Panc1 (cell line): ENCODE measurements at places on chromosomes 7 and 10.
A peak's percentile ranks its signal among the peaks of the same experiment; 100 is the strongest.

- no peak for DNase-seq
These were observed 18.8 kb upstream of the MINDY3 start for GRCh38 chr10:15879058-15879457.

GRCh38 chr10:4763960-4764428 lies 62.0 kb upstream of the AKR1E2 start:
- DNase-seq = peak; percentile 46

DNA sequence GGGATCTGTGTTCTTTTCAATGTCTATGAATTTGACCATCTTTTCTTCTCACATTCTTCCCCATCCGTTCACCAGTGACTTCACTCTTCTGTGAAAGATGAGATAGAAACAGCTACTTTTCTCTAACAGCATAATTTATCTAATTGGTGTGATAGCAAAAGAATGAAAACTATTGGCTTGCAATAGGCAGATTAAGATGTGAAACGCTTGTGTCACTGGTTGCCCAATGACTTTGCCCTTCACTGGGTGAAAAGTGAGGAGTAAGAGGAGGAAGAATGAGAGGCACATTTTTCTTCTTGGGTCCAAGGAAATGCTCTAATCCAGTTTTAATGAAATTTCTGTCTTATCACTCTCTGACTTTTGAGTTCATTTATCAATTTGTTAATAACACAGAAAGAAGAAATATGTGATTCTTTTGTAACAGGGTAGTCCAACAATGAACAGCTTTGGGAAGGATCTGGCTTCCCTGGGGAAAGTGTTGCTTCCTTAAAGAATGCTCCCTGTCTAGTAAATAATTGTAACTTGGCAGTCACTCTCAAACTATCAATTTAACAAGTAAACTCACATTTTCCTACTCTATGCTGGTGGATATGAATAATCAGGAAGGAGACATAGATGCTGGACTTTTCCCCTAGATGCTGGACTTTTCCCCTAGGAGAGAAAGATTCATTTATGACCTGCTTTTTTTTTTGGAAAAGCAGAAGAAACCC lies 35.1 kb downstream of the BET1 start:
- no peak for DNase-seq

DNA sequence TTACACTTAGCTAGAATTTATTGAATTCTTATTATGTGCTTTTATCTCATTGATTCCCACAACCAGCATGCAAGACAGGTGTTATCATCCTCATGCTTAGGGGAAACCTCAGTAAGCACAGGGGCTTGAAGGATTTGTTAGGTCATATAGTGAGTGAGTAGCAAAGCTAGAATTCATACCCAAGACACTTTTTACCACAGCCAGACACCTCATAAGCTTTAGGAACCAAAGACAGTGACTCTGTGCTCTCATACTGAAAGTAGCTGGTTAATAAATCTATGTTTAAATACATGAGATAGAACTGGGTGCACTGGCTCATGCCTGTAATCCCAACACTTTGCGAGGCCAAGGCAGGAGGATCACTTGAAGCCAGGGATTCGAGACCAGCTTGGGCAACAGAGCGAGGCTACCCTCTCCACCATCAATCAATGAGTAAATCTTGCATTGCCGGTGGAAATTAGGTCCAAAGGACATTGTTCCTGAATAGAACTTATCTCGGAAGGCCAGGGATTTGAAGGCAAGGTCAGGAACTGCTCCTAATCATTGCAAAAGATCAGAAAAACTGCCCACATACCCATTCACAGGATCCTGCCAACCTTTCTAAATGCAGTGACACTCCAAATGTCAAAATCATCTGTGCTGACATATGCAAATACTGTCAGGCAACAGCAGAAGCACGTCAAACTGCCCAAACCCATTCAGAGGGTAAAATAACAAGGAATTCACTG lies 523.5 kb downstream of the PARD3 start:
- DNase-seq = no peak

GRCh38 chr7:22563621-22564241 lies 63.7 kb upstream of the STEAP1B start:
- no peak for DNase-seq

DNA sequence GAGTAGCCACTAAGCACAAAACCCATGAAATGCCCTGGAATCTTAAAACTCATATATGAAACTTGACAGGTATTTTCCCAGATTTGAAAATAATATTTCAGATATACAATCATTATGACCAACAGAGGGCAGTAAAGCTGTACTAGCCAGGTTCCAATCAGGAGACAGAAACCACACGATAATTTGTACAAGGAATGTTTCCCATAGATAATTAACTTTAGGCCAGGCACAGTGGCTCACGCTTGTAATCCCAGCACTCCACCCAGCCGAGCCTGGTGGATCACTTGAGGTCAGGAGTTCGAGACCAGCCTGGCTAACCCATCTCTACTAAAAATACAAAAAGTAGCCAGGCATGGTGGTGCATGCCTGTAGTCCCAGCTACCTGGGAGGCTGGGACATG lies 31.0 kb upstream of the NUB1 start:
- no peak for DNase-seq

DNA sequence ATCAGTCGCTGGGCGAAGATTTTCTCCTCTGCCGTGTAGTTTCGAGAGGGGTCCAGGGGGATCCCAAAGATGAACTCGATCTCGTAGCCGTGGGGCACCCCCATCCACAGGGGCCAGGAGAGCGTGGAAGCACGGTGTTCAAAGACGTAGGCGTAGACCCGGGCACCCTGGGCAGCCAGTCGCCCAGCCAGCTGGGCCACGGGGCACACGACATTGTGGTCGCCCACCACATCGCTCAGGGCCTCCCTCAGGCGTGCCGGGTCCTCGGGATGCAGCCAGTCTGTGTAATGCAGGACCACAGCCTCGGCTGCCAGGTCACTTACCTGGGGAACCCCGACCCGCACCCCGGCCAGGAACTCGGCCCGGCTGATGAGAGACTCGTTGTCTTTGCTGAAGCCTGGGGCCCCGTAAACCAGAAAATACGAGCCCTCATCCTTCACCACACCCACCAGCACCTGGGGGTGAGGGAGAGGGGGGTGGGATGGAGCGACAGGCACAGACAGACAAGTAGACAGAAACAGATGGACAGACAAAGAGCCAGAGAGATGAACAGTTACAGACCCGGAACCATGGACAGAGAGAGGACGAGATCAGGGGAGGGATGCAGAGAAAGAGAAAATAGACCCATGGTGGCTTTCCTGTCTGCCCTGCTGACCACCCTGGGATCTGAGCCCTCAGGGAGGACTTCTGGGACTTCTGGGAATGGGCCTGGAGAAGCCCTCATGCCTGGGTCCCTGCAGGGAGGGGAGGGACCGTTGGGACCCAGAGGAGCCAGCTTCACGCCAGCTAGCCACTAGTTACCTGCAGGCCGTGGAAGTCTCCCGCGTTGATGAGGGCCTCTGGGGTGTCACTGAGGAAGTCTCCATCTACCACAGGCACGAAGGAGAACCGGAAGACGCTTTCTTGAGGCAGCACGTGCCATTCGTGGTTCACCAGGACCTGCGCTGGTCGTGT lies 3.0 kb downstream of the ACHE start:
- DNase-seq = no peak

DNA sequence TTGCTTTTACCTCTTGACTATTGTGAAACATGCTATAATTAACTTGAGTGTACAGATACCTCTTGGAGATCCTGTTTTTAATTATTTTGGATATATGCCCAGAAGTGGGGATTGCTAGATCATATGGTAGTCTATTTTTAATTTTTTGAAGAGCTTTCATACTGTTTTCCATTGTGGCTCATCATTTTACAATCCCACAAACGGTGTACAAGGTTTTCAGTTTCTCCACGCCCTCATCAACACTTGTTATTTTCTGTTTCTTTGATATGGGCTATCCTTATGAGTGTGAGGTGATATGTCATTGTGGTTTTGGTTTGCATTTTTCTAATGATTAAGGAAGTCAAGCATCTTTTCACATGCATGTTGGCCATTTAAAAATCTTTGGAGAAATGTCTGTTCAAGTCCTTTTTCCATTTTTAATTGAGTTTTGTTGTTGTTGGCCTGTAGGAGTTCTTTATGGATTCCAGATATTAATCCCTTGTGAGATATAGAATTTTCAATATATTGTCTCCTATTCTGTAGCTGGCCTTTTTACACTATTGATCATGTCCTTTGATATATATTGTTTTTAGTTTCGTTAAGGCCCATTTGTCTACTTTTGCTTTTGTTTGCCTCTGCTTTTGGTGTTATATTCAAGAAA lies 7.5 kb downstream of the AGK start:
- no peak for DNase-seq

GRCh38 chr7:157335236-157335635 lies 1.6 kb upstream of the DNAJB6 start:
- no peak for DNase-seq

GRCh38 chr7:104127204-104127603 lies 80.6 kb downstream of the ORC5 start:
- no peak for DNase-seq

- DNase-seq = no peak
These were observed 346.4 kb upstream of the TMEM229A start for GRCh38 chr7:124379296-124379695.

- peak; percentile 57 for DNase-seq
These were observed 75.7 kb upstream of the CCDC71L start for GRCh38 chr7:106736508-106737201.

DNA sequence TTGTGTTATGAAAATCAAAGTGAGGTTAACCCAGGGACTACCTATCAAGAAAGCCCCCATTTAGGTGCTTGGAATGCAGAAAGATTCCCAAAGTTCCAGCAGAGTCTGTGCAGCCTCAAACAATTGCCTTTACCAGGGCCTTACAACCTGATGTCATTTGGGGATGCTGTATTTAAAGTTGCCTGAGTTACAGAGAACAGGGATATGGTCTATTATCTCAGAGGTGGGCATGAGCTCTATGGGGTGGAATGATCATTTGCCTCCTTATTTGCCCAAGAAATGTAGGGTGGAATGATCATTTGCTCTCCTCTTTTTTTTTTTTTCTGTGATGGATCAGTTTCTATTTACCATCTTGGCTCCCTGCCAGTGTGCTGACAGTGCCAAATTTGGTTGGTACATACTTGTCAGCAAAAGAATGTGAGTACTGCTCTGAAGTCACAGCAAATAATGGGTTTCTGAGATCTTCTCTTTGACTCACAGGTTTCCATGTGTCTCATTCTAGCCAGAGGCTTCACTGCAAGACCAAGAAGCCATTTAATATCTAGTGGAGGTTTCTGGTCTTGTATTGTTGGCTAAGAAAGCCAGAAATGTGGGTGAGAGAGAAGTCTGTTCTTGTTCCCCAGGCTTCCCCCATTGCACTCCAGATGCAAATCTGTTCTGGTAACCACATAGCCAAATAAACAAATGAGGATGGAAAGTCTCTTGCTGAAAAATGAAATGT lies 45.5 kb upstream of the ZNRF2 start:
- DNase-seq = no peak

GRCh38 chr10:46555366-46555712 lies 1.1 kb downstream of the GPRIN2 start:
- DNase-seq = no peak

DNA sequence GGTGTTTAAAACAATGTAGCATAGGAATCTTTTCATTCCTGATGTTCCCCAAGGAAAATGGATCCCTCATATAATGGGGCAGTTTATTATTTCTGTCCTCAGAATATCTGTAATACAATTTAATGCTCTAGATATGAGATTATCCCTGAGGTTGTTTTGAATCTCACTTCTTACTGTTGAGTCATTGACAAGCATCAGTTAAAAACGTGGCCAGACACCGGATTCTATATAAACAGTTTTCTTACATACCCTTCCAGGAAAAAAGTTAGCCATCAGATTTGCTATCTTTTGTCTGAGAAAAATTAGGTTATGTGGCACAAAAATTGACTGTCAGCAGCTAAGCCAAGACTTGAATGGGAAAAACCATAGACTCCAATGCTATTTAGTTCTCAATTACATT lies 539.8 kb upstream of the CELF2 start:
- no peak for DNase-seq

DNA sequence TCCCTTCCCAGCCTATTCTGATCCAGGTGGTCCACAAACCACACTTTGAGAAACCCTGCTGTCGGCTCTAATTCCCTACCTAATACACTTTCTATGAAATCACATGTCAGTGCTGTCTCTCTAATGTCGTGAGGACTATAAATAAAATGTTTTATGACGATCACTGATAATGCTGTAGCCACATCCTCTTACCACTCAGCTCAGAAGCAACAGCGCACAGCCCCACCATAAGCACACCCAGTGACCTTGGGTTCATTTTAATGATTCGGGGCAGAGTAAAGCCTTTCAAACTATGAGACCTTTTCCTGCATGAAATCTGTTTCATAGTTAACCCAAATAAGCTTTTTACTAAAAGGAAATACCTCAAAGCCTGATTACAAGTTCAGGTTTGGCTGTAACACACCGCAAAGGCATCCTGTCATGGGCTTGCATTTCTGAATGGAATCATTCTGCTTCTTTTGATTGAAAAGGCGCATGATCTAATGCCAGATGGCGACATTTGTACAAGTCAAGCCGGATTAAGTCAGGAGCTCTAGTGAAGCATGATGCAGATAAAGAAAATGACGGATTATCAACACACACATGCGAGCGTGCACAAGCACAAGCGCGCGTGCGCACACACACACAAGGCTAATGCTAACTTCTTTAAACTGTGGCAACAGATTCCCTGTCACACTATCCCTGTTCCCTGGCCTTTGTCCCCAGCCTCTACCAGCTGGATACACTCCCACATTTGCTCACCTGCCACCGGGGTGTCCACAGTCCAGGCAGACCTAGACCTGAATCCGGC lies 180.5 kb upstream of the PDE1C start:
- DNase-seq = no peak

DNA sequence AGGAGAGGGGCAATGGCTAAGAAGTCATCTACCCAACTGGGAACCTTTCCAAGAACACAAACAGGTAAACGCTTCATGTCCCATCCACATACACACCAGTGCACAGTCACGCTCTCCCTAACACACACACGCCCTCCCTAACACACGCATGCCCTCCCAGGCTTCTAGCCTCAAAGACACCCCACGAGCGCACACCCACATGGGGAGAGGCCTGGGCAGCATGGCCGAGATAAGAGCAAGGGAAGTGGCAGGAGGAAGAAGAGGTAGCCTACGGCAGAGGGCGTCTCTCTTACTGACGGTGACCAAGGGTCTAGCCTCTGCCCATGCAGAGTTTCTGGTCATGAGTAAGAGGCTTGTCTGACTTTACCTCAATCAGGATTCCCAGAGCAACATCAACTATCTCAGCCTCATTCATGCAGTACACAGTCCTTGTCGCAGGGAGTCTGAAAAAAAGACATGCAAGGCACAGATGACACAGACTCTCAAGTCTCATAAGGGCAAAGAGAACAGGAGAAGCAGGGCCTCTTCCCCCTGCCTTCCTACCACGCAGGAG lies 3.1 kb downstream of the CYREN start:
- no peak for DNase-seq

DNA sequence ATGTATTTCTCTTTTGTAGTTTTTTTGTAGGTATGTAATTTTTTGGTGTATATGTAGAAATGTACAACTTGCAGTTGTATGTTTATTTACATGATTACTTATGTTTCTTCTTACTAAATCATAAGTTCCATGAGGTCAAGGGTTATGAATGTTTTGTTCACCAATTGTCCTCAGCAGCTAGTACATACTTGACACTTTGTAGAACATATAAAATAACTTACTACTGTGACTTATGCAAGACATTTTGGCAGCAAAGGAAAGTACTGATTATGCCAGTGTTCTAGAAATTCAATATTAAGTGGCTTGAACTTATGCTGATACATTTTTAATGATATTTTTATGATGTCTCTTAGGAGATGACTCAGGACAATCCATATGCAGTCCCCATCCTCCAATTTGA lies 209.6 kb downstream of the DKK1 start:
- DNase-seq = no peak

- DNase-seq = no peak
These were observed 65.4 kb downstream of the SRPK2 start for GRCh38 chr7:105323366-105323765.

GRCh38 chr10:504806-505205 lies 184.7 kb downstream of the DIP2C start:
- DNase-seq = no peak
